ENCODE measurements at places on chromosomes 5 and 9. TPM values are rescaled to one million over a fixed set of nuclear protein-coding genes. Genes with fewer than 3 reads are reported as not detected.

DNA sequence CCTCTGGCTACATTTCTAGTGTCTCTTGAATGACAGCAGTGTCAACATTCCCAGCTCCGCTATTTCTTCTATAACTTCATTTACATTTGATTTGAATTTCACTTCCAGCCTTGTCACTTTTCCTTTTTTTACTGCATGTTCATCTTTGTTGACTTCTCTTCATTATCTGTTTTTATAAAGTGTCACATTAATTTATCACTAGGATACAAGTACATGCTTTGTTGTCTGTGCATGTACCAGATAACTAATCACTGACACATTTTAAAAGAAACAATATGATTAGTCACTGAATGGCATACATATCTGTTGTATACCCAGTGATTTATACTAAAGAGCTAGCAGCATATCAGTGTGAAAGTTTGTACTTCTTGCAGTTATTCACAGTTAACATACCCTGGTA, 29.1 kb downstream of the ARSK start:
- H3K27ac ChIP-seq = no peak overlapping the region
- H3K27me3 ChIP-seq = no peaks in the 10 kb centered on the region
- DNase-seq = no peak
- no peaks in the 10 kb centered on the region for H3K36me3 ChIP-seq
- no peaks in the 10 kb centered on the region for H3K4me1 ChIP-seq

FAM151B gene
- 3.2 TPM for total RNA-seq

DNA sequence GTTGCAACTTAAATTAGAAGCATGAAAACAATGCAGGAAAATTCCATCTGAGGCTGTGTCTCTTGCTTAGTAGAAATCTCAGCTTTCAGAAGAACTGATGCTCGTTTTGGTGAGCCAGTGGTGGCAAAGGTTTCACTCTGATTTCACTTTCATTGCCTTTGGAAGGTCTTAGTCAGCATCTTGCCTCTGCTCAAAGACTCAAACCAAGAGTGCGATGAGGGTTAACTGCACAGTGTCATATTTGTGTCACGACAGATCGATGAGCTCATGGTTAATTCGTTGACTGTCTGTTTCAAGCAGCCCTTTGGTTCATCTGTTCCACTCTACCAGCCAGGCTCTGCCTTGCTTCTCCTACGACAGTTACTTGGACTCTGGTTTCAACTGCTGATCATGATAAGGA, 331.3 kb upstream of the KIF2A start:
- no peaks in the 10 kb centered on the region for H3K4me1 ChIP-seq
- no peaks in the 10 kb centered on the region for H3K27me3 ChIP-seq
- no peaks in the 10 kb centered on the region for H3K36me3 ChIP-seq
- no peak overlapping the region for H3K27ac ChIP-seq
- H3K4me3 ChIP-seq = no peak overlapping the region

DNA sequence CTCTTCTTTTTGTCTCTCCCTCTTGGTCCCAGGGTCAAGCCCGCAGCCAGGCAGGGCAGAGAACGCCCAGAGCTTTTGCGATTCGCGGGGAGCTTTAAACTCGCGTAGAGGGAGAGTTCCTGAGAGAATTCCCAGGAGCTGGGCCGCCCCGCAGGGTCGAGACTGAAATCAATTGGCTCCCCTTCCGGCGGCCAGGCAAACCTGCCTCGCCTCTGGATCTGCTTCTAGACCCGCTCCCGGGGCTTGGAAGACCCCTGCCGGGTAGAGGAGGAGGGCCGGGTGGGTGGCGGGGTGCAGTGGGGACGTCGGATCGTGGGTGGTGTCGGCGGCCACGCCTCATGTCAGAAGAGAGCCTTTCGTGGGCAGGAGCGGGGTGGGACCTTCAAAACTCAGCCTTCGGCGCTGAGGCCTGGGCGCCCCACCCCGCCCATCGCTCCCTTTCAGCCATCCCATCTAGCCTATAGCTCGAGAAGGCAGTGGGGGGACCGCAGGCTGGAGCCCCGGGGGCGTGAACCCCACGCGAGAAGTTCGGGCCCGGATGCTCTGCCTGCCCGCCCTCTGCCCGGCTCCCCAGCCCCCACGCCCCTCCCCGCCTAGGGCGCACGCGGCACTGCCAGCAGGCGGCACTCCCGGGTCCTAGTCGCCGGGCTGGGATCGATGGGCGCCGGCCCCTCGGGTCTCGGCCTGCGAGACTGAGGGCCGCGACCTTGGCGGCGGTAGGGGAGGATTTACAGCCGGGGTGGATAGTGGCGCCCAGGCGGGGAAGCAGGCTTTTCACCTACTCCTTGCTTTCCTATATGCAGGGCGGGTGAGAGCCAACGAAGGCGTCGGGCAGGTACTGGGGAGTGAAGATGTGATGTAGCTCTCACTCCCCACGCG, 6.1 kb downstream of the PRDM6 start:
- H3K4me1 ChIP-seq = peaks cover 39% of the 10 kb centered on the region
- H3K4me3 ChIP-seq = peak overlapping the region; percentile 70
- peak; percentile 72 for DNase-seq

GRCh38 chr9:105373723-105374122, 74.1 kb upstream of the FSD1L start:
- no peaks in the 10 kb centered on the region for H3K27me3 ChIP-seq
- H3K4me3 ChIP-seq = no peak overlapping the region
- H3K4me1 ChIP-seq = no peaks in the 10 kb centered on the region
- DNase-seq = no peak
- H3K27ac ChIP-seq = no peak overlapping the region

DNA sequence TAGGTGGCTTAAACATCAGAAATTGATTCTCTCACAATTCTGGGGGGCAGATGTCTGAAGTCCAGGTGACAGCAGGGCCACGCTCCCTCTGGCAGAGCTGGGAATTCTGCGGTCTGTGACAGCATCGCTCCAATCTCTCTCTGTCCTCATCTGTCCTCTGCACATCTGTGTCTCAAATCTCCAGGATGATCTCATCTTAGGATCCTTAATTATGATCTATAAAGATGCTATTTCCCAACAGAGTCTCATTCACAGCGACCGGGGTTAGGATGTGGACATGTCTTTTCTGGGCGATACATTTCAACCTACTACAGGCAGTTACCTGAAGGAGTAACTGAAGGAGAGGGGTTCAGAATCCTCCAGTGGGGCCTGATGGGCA, 31.4 kb downstream of the ANKRD33B start:
- peak overlapping the region; percentile 56 for H3K27ac ChIP-seq
- H3K4me3 ChIP-seq = no peak overlapping the region
- no peaks in the 10 kb centered on the region for H3K4me1 ChIP-seq
- H3K36me3 ChIP-seq = no peaks in the 10 kb centered on the region
- H3K27me3 ChIP-seq = no peaks in the 10 kb centered on the region
- DNase-seq = no peak

PSD2 gene
- 0.28 TPM for total RNA-seq

PCDHGA12 gene
- total RNA-seq = 13.8 TPM

DNA sequence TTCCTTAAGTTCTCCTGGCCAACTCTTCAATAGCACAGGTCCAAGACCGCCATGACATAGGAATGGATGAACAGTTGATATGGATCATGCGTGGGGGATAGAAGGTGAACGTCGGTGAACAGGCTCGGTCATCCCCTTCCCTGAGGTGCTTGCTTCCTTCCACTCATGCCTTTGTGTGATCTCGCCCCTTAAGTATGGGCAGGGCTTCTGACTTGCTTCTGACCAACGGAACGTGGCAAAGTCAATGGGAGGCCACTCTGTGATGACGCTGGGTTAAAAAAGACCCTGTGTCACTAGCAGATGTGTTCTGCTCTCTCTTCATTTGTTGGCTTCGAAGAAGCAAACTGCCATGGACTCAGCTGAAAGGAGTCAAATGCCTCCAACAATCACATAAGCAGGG, 240.5 kb upstream of the TUT7 start:
- H3K4me3 ChIP-seq = no peak overlapping the region
- DNase-seq = no peak
- H3K27me3 ChIP-seq = no peaks in the 10 kb centered on the region
- peaks cover 9% of the 10 kb centered on the region for H3K4me1 ChIP-seq
- H3K36me3 ChIP-seq = no peaks in the 10 kb centered on the region

MELK gene
- 1.2 TPM for total RNA-seq

DNA sequence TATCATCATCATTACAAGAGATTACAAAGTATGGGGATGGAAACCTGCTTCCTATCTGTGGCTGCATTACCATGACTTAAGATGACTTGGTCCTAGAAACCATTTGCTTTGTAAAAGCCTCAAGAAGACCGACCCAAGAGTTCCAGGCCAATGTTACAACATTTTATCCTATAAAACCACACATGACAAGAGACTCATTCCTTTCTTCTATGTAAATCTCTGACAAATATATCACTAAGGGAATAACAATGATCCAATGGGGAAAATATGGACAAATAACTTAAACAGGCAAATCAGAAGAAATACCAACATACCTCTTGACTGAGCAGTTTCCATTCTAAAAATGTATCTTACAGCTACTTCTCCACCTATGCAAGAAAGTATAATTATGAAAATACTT, 44.3 kb upstream of the VPS13A start:
- H3K36me3 ChIP-seq = no peaks in the 10 kb centered on the region
- no peak overlapping the region for H3K4me3 ChIP-seq
- DNase-seq = no peak
- peaks cover 3% of the 10 kb centered on the region for H3K27me3 ChIP-seq
- no peaks in the 10 kb centered on the region for H3K4me1 ChIP-seq

- H3K36me3 ChIP-seq = no peaks in the 10 kb centered on the region
- no peak for DNase-seq
- H3K4me1 ChIP-seq = no peaks in the 10 kb centered on the region
- no peak overlapping the region for H3K27ac ChIP-seq
- no peak overlapping the region for H3K4me3 ChIP-seq
- no peaks in the 10 kb centered on the region for H3K27me3 ChIP-seq
These were observed 981.9 kb upstream of the DMAC1 start for GRCh38 chr9:8781458-8781857.

GRCh38 chr5:64612344-64612961, 77.8 kb upstream of the SHISAL2B start:
- no peak overlapping the region for H3K27ac ChIP-seq
- DNase-seq = no peak
- no peaks in the 10 kb centered on the region for H3K4me1 ChIP-seq
- no peaks in the 10 kb centered on the region for H3K36me3 ChIP-seq
- H3K4me3 ChIP-seq = no peak overlapping the region

DNA sequence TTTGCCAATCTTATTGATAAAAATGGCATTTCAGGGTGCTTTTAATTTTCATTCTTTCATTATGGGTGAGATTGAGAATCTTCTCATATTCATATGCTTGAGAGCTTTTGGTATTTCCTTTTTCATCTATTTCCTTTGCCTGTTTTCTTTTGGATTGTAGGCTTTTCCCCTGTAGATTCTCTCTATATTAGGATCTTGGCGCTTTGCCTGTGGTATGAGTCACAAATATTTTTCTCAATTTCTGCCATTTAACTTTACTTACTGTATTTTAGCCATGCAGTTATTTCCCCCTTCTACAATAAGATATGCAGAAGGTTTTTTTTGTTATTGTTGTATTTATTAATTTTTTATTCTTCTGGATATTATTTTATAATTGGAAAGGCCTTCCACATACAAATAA, 21.5 kb upstream of the KLF9 start:
- no peak for DNase-seq
- H3K4me1 ChIP-seq = peaks cover 34% of the 10 kb centered on the region

DNA sequence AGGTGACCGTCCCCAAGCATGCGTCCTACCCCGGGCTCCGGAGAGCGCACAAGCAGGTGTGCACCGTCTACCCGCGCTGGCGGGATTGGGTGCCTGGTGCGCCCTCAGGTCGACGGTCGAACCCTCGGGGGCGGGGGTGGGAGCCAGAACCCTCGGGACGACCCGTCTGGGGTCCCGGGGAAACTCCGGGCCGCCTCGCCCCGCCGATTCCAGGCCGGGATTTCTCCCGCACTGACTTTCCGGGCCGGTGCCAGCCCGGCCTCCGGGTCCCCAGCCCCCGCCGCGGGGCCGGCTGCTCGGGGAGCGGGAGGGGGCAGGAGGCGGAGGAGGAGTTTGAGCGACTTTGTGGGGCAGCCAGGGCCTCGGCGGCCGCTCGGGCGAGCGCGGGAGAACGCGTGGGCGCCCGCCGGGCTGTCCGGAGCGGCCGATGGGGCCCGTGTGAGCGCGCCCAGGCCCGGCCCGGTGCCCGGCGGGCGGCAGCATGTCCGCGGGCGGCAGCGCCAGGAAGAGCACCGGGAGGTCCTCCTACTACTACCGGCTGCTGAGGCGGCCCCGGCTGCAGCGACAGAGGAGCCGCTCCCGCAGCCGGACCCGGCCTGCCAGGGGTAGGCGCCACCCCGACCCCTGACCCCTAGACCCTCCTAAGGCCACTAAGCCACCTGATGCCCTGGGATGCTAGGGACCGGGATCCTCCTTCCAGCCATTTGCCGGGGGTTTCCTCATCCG, at the start of gene DAB2IP:
DAB2IP (plus strand) TSS at position 340 of the 726 bp plus-strand sequence; CDS start at position 482, 142 bp downstream.
- H3K4me3 ChIP-seq = peak within 1 kb of the TSS; percentile 62
- no peaks in the 10 kb centered on the region for H3K36me3 ChIP-seq
- H3K4me1 ChIP-seq = peaks cover 61% of the 10 kb centered on the region
- peak; percentile 84 for DNase-seq
